ENCODE measurements at places on chromosomes 12 and 14.

DNA sequence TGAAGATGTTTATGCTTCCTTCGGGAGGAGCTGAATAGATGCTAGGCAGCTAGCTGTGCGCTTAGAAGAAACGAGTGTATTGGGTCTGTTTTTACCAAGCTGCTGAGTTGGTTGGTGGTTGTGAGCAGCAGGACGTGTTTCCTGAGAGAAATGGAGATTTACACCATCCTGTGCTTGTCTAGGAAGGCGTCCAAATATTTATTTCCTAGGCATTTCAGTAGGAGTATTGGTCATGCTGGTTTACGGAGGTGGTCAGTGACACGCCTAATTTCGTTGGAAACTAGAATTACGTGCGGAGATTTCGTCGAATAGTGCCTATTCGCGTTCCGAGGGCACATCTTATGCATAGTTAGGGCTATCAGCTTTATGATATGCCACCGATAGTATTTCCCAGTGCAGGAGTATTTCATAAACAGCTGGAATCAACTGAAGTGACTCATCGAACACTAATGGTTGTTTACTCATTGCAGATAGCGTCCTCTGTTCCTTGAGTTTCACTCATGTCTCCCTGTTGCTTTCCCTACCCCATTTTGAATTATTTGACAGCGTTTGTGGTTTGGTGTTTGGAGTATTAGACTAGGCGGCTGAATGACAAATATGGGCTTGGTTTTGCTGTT, 780 bp downstream of the TBC1D15 start:
- DNase-seq: peak; percentile 20

GRCh38 chr14:68935761-68936214, 43.3 kb downstream of the ACTN1 start:
- no peak for DNase-seq

GRCh38 chr12:53103860-53104305, 597 bp downstream of the SOAT2 start:
- no peak for DNase-seq

GRCh38 chr12:67269633-67270573, 745 bp downstream of the CAND1 start:
- peak; percentile 61 for DNase-seq

DNA sequence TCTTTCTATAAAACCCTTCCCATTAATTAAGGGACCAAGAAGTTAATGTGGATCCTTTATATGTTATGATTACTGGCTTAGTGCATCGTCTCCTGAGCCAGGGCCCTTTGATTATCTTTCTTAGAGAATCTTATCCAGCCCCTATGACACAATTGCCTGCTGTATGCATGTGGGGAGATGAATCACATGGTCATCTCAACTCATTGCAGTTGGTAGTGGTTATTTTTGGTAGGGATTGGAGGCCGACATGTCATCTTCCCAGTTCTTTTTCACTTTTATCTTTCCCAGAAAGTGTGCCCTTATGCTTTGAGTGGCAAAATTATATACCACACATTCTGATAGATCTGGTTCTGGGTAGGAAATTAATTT, 26.0 kb downstream of the ZNF664 start:
- no peak for DNase-seq

DNA sequence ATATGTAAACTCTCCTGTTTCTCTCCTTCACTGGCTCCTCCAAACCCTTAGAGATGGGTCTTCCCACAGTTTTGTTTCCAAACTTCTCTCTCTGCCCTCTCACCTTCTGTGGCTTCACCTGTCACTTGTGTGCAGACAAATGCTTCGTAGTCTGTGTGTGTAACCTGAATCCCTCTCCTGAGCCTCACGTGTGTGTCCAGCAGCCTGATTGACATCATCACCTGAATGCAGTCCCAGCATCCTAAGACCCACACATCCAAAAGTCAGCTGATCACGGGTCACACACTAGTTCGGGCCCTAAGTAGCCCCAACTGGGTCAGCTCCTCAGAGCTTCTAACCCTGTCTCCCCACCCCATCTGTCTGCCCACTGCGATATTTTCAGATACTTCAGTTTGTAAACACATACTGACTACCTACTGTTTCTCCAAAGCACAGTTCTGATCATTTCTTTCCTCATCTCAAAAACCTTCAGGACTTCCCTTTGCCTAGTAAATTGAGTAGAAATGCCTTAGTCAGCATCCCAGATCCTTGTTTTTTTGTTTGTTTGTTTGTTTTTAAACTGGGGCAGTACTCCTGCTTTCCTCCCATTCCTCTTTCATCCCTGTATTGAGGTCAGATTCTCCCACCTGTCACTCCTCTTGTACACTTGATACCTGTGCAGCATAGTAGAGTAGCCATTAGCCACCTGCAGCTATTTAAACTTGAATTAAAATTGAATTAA, 23.7 kb downstream of the FNTB start:
- DNase-seq: no peak

DNA sequence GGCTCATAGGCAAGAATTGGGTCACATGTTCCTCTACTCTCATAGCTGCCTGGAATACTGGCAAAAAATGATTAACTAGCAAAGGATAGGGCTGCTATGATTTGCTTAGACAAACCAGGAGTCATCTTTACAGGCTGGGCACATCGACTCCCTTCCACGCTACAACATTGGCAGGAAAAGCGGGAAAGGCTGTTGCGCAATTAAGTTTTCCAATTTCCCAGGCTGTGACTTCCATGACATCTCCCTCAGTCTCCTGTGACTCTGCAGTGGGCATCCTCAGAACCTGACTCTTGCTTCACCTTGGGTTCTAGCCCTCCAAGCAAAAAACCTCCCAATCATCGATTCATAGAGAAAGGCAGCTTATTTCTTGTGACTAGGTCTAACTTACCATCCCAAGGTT, 184.5 kb upstream of the E2F7 start:
- DNase-seq: no peak

- no peak for DNase-seq
These were observed 14.7 kb downstream of the CPSF6 start for GRCh38 chr12:69254046-69254445.

- DNase-seq: no peak
These were observed 687.1 kb upstream of the FBXO33 start for GRCh38 chr14:40119321-40119720.

- no peak for DNase-seq
These were observed 857.8 kb downstream of the C12orf50 start for GRCh38 chr12:87171356-87171755.

GRCh38 chr14:91996948-91997371, 42.9 kb downstream of the TRIP11 start:
- peak; percentile 57 for DNase-seq

GRCh38 chr14:87160989-87161388, 832.0 kb downstream of the GALC start:
- DNase-seq: no peak

- no peak for DNase-seq
These were observed 13.3 kb upstream of the RGS6 start for GRCh38 chr14:71918955-71919354.

DNA sequence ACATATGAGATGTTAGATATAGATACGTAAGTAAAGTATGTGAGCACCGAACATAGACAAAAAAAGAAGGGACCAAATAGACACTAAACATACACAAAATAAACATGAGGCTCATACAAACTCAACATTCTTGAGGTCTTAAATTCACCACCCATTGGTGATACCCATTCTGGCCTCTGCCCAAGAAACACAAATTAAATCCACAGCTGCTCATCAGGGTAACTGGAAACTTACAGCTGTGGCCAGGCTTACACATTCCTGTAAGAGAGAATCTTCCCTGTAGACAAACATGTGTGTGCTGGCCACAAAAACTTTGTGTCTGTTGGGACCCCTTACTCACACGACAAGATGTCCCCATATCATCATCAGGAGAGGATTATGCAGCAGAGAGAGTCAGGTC, 22.4 kb downstream of the MAGOHB start:
- DNase-seq: no peak

- no peak for DNase-seq
These were observed 21.9 kb downstream of the RTN1 start for GRCh38 chr14:59848671-59849070.

DNA sequence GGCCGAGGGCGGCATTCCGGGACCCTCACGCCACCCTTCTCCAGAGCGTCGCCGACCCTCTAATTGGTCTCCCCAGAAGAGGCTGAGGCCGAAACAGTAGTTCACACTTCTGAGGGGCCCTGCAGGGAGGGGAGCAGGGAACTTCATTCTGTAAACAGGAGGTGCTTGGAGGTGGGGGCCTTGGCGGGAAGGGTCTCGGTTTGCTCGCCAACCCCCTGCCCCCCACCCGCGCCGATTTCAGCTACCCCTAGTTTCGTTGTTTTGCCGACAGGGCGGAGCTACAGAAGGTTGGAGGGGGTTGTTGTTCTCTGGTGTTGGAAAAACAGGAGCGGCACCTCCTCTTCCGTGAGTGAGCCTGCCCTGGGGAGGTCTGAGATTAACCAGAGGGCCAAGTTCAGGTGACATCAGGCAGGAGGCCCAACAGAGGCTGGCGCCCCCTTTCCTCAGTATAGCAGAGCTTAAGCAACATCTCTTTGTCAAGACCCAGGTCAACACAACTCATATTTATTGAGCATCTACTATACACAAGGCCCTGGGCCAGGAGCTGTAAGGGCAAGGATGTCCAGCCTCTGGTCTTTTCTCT, 682 bp downstream of the ERBB3 start:
- no peak for DNase-seq
